Progenitor cell of endocrine pancreas (in vitro differentiated cells): ENCODE measurements at places on chromosomes 4 and X. TPM values are rescaled to one million over a fixed set of nuclear protein-coding genes. Genes with fewer than 3 reads are reported as not detected.

NWD2 gene
- total RNA-seq, result 0.04 and 0.05 TPM in 2 replicates

HAUS3 gene
- 18.1 and 18.3 TPM in 2 replicates for total RNA-seq

APELA gene
- total RNA-seq, result 4.8 and 6.4 TPM in 2 replicates

DNA sequence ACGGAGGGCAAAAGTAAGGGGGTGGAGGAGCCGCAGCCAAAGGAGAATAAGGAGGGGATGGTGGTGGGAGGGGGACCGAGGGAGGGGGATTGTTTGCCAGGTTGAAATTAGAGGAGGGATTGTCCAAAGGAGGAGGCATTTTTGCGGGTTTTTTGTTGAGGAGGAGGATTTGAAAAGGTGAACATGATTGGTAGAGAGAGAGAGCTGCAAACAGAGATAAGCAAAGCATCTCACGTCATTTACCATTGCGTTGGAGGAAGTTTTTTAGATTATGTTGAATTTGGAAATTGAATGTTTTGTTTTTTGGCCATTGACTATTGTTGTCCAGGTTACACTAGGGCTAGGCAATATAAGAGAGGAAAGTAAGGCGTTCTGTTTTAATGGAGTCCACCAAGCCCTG is 54.5 kb upstream of the ABCB7 start:
- DNase-seq, result no peak

DNA sequence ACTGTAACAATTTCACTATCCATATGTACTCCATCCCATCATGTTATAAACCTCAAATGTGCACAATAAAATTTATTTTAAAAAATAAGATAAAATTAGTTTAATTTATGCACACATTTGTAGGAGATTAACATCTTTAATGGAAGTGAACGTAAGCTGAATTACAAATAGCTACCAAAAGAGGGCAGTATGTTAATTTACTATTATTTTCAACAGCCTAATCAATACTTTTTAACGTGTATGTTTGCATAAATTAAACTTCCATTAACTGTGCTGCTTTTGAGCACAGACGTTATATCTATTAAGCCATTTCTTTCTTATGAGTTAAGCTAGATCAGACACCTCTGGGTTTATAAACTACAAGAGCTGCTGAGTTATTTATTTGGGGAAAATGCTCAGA is 56.5 kb upstream of the PHKA2 start:
- no peak for DNase-seq

GRCh38 chr4:71020611-71021010 is 27.2 kb downstream of the DCK start:
- no peak for DNase-seq
